ENCODE measurements at places on chromosomes 5 and 9. TPM values are rescaled to one million over a fixed set of nuclear protein-coding genes. Genes with fewer than 3 reads are reported as not detected.

The LSM11 gene
- total RNA-seq, result 8.2 TPM

The SMIM32 gene
- not detected for total RNA-seq

The SPINK7 gene
- total RNA-seq, result not detected

The ZDHHC11B gene
- not detected for total RNA-seq

The BHMT gene
- not detected for total RNA-seq

The MORN5 gene
- total RNA-seq, result not detected

The TEX48 gene
- not detected for total RNA-seq

The IL3 gene
- total RNA-seq, result not detected

The BAAT gene
- total RNA-seq, result not detected

The FYB1 gene
- not detected for total RNA-seq

The NTRK2 gene
- 0.10 TPM for total RNA-seq

The FBP1 gene
- total RNA-seq, result 3.2 TPM

The EFNA5 gene
- total RNA-seq, result 30.7 TPM

The CENPK gene
- total RNA-seq, result 14.0 TPM

The THBS4 gene
- not detected for total RNA-seq

The ARL10 gene
- total RNA-seq, result 10.8 TPM

The HAPLN1 gene
- total RNA-seq, result not detected

The ZNF462 gene
- total RNA-seq, result 18.0 TPM

The GABRB2 gene
- not detected for total RNA-seq

The ADAMTS2 gene
- total RNA-seq, result 1.1 TPM

The TCF7 gene
- total RNA-seq, result 0.29 TPM

The MPDZ gene
- total RNA-seq, result 58.5 TPM

Data from vein endothelial cell (primary cell).